ENCODE measurements at places on chromosomes 3 and 15. TPM values are rescaled to one million over a fixed set of nuclear protein-coding genes. Genes with fewer than 3 reads are reported as not detected.

Gene ELL3
- 1.7 TPM for total RNA-seq

Gene POLR2H
- total RNA-seq, result 47.7 TPM

Gene SAMMSON
- not detected for total RNA-seq

Gene MASP1
- total RNA-seq, result 13.1 TPM

Gene CLRN1
- not detected for total RNA-seq

Gene ZNF197
- 14.9 TPM for total RNA-seq
